ENCODE measurements at places on chromosomes 11 and 22. TPM values are rescaled to one million over a fixed set of nuclear protein-coding genes. Genes with fewer than 3 reads are reported as not detected.

DNA sequence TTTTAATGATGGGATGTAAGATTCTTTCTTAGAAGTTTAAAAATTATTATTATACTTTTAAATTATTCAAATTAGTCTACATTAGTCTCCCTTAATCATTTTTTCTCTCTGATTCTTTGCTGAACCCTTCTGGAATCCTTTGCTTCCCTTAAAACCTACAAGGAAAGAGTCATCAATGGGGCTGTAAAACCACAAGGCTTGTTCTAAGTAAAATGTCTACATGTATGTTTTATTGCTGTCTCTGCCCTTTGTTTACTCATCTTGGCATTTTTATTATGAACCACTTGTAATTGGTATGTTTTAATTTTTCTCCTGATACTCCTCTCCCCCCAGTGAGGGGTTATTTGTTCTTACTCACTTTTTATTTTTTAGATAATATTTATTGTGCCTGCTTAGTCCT lies 27.4 kb downstream of the FAR1 start:
- no peak for DNase-seq

The RCOR2 gene
- total RNA-seq: not detected

The AGBL2 gene
- 6.5 TPM for total RNA-seq

The TCN2 gene
- total RNA-seq: 57.0 TPM

The FIBIN gene
- total RNA-seq: 3.6 TPM

DNA sequence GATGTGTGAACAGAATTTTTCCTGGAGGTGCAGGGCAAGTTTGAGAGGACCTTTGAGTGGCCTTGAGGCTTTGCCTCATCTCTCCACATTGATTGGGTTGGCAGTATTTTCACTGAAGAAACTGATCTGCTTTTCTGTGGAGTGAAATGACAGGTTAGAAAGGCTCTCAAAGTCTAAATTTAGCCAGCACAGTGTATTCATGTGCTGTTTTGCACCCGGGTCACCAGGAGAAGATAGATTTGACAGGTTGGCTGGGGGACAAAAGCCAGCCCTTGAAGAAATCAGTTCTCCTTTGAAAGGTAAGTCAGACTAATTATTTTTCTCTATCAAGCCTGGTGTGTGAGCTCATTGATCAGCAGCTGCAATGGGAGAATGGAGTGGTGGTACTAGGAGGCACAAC lies 152.9 kb downstream of the DBX1 start:
- no peak for DNase-seq

DNA sequence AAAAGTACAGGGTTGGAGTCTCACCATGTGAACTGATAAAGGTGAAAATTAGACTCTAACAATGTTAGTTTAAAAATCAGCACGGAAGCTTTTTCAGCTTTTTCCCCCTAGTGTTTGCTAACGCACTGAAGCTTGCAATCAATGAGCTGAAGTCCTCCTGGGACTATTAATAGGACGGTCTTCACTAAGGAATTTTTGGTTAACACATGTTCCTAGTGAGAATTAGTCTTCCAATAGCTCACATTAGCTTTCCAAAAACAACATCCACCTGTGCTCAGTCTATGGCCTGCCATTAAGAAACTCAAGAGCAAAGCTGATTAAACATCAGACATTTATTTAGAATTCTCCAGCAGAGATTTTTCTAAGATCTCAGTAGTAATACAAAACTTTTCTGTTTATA lies 26.7 kb upstream of the DDI1 start:
- no peak for DNase-seq

The MRPL49 gene
- 127 TPM for total RNA-seq

- no peak for DNase-seq
These were observed 18.2 kb upstream of the OR10W1 start for GRCh38 chr11:58286249-58286648.

- no peak for DNase-seq
These were observed 105.0 kb downstream of the TRPC6 start for GRCh38 chr11:101478587-101479369.

- no peak for DNase-seq
These were observed 5.9 kb downstream of the CDC42EP2 start for GRCh38 chr11:65320386-65321075.

The OR4D6 gene
- total RNA-seq: not detected

DNA sequence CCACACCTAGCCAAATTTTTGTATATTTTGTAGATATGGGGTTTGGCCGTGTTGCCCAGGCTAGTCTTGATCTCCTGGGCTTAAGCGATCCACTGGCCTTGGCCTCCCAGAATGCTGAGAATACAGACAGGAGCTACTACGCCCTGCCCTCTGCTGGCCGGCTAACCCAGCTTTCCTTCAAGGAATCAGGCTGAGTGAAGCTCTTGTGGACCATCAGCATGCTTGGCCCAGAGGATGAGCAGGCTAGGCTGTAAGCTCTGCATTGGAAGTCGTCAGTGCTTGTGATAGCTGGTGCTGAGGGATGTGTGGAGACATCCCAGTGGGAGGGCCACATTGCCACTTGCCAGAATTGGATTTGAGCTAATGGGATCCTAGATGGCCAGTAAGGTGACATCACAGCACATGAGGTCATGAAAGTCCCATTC lies 60.6 kb downstream of the MED15 start:
- DNase-seq: no peak

GRCh38 chr11:3036419-3036818 lies 20.8 kb downstream of the CARS1 start:
- no peak for DNase-seq

GRCh38 chr11:43819926-43820325 lies 60.7 kb upstream of the ALKBH3 start:
- no peak for DNase-seq

DNA sequence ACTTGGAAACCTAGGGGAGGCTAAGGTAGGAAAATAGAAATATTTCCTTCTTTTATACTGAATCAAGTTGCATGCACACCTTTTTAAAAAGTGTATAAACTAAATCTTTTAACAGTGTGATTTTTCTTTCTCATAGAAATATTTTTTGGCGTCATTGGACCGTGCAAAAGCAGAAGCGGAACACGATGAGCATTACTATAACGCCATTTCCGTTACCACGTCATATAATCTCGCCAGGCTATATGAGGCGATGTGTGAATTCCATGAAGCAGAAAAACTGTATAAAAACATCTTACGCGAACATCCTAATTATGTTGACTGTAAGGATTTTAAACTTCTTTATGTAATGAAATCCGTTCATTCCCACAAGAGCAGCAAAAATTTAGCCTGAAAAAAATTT lies 13.4 kb downstream of the CTR9 start:
- no peak for DNase-seq

GRCh38 chr11:79265756-79266322 lies 175.0 kb downstream of the TENM4 start:
- DNase-seq: no peak

DNA sequence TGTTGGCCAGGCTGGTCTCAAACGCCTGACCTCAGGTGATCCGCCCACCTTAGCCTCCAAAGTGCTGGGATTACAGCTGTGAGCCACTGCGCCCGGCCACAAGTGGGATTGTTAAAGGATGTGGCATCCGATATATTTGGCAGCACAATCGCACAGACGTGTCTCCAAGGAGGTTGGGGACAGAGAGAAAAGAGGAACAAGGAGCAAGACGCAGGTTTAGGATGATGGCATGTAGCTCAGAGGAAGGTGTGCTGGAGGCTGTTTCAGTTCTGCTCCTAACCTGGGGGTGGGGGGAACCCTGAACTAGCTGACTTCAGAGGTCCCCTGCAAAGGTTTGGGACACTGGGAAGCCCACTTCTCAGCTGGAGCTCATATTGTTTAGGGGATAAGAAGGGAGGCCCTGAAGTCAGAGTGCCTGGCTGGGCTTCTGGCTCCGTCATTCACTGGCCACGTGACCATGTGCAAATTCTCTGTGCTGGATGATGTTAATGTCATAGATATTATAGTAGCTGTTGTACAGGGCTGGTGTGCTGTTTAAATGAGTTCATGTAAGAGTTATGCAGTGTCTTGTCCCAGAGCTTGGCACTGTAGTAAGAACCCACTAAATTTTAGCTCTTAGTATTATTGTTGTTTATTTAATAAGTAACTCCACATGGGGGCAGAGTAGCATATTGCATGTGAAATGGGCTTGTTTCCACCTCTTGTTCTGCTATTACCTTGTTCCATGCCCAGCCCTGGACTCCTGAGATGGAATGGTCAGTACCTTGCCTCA lies 129.7 kb downstream of the ST3GAL4 start:
- DNase-seq: no peak

- DNase-seq: peak; percentile 50
These were observed 50.7 kb downstream of the TP53I11 start for GRCh38 chr11:44899959-44900358.

- peak; percentile 17 for DNase-seq
These were observed 1348.2 kb upstream of the RAG2 start for GRCh38 chr11:37946155-37946766.

The OR4C46 gene
- not detected for total RNA-seq

The DCDC1 gene
- total RNA-seq: 0.88 TPM

DNA sequence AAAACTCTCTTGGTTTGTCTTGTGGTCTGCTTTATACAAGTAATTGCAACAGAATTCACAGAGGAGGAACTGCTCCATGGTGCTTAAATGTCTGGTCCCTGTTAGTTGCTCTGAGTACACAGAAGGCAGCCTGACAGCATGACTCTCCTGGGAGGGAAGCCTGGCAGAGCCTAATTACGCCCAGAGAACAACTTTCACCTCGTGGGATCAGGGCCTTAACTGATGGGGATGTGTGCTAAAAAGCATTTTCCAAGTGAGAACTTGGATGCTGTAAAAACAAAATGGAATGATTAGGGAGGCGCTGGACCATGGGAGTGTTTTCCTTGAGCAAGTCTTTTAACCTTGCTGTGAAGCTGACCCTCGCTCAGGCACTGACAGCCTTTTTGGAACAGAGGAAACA lies 154.0 kb upstream of the TENM4 start:
- DNase-seq: no peak

The GSTT2B gene
- total RNA-seq: 18.2 TPM

The SYNGR1 gene
- total RNA-seq: 50.5 TPM

DNA sequence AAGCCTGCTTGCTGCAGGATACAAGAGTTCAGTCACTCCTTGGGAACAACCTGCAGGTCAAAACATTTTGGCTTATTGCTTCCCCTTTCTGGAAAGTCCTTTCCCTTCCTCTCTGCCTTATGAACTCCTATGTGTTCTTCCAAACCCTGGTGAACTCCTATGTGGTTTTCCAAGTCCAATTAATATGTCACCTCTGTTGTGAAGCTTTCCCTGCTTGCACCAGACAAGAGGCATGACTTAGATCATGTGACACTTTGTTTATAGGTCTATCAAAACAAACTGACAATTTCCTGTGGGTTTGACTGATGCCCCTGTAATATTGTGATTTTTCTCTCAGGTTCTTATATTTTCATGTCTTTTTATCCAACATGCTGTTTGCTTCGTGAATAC lies 64.2 kb downstream of the ENDOD1 start:
- DNase-seq: no peak

DNA sequence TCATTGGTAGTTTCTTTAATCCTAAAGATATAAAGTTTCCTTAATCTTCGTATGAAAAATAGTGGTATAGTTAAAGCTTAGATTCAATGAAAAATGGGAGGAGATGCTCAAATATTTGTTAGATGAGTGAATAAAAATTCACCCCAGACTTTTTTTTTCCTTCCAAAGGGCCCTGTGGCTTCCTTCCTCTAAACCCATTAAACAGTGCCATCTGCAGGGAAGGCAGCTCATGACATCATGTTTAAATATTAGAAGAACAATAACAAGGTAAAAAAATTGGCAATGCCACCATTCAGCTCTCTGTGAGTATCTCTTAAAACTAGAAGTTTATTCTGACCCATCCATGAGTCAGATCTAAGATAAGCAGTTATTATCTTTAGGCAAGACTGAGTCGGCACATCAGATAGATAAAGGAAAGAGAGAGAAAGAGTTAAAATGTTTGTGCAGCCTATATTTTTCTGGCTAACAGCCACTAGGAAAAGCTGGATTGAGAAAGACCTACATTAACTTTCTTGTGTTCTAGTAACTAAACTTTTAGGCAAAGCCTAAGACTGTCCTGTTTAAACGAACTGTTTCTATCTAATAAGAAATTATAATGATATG lies 19.1 kb upstream of the OOSP1 start:
- peak; percentile 22 for DNase-seq

GRCh38 chr11:15884777-15885540 lies 471.4 kb downstream of the SOX6 start:
- peak; percentile 62 for DNase-seq

- DNase-seq: no peak
These were observed 3.4 kb downstream of the GUCY1A2 start for GRCh38 chr11:107014871-107015270.

DNA sequence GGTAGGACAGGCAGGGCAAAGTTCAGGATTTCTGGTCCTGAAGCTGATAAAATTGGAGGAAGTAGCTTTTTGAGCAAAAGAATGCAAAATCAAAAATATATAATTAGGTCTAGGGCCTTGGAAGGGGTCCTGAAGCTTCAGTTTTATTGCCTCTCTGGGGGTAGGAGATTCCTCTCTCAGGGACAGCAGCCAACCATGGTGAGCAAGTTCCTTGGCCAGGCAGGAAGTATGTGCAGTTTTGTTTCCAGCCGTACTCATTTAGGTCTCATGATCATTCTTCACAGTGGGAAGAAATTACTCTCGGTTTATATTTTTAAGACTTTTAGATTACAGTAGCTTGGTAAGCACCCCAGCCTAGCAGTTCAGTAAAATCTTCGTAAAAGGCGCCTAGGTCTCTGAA lies 2.9 kb upstream of the RAB38 start:
- no peak for DNase-seq

The TLCD5 gene
- total RNA-seq: 9.4 TPM

DNA sequence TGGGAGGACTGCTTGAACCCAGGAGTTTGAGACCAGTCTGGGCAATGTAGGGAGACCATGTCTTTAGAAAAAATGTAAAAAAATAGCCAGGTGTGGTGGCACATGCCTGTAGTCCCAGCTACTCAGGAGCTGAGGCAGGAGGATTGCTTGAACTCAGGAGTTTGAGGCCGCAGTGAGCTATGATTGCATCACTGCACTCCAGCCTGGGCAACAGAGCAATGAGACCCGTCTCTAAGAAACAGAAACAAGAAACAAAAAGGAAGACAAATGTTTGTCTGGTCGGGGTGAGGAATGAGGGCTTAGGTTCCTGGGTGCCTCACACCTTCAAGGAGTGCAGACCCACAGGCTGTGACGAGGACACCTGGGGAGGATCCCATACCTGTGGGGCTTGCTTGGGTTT lies 191.9 kb downstream of the CEP164 start:
- no peak for DNase-seq

The ABCG4 gene
- total RNA-seq: 0.60 TPM

- no peak for DNase-seq
These were observed 12.8 kb upstream of the MUC15 start for GRCh38 chr11:26584818-26585217.

GRCh38 chr11:14518820-14519219 lies 1.4 kb downstream of the PSMA1 start:
- no peak for DNase-seq

DNA sequence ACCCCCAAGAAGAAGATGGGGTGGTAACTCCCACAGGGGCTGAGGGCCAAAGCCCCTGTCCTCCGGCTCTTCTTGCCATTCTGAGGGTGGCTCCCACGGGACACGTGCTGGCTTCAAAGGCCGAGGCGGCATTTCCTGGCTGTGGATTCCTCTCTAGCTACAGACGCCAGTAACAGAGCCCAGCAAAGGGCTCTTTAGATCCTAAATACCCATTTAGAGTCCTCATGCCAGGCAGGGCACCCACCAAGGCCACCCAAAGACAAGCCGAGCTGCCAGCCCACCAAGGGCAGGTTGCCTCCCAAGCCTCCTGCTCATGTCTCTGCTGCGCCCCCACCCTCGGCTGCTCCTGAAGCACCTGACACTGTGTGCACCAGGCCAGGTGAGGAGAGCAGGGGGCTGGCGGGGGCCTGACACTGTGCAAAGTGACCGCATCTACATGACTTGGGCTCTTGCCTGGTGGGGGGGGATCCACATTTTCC lies 5.7 kb downstream of the LRFN4 start:
- DNase-seq: no peak

- no peak for DNase-seq
These were observed 7.9 kb upstream of the SLN start for GRCh38 chr11:107719557-107720302.

- no peak for DNase-seq
These were observed 57.8 kb upstream of the ALDH3B2 start for GRCh38 chr11:67732045-67732787.
